H1 (cell line): ENCODE measurements at places on chromosomes 16 and 17. TPM values are rescaled to one million over a fixed set of nuclear protein-coding genes. Genes with fewer than 3 reads are reported as not detected.

- no peaks in the 10 kb centered on the region for H3K27me3 ChIP-seq
- H3K4me1 ChIP-seq = no peaks in the 10 kb centered on the region
- no peak overlapping the region for H3K4me3 ChIP-seq
- no peaks in the 10 kb centered on the region for H3K36me3 ChIP-seq
- no peak overlapping the region for H3K27ac ChIP-seq
Measured at GRCh38 chr17:66514227-66514806, 211.9 kb downstream of the PRKCA start.

GRCh38 chr17:70153210-70153609, 16.1 kb upstream of the KCNJ2 start:
- DNase-seq = no peak
- H3K4me1 ChIP-seq = no peaks in the 10 kb centered on the region
- H3K27me3 ChIP-seq = no peaks in the 10 kb centered on the region
- H3K27ac ChIP-seq = no peak overlapping the region
- H3K36me3 ChIP-seq = no peaks in the 10 kb centered on the region
- H3K4me3 ChIP-seq = no peak overlapping the region

DNA sequence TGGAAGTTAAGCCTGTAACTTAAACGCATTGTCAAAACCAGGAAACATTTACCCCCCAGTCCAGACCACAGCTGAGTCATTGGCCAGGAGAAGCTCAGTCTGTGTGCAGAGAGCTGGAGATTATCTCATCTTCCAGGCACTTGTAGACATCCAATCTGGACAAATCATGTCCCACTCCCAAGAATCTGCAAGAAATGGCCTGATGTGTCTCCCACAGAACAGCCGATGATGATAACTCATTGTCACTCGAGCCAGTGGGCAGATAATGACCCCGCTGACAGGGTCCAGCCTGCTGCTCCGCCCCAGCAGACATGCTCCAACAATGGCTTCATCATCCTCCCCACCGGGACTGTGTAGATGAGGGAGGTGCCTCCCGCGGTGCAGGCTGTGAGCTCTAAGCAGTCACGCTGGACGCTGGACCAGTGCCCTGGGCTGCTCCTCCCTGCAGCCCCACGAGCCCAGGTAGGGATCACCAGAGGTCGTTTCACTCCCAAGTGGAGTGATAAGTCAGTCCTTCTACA, 322.5 kb downstream of the C16orf95 start:
- DNase-seq = no peak
- H3K4me3 ChIP-seq = no peak overlapping the region
- no peak overlapping the region for H3K27ac ChIP-seq
- no peaks in the 10 kb centered on the region for H3K36me3 ChIP-seq

DNA sequence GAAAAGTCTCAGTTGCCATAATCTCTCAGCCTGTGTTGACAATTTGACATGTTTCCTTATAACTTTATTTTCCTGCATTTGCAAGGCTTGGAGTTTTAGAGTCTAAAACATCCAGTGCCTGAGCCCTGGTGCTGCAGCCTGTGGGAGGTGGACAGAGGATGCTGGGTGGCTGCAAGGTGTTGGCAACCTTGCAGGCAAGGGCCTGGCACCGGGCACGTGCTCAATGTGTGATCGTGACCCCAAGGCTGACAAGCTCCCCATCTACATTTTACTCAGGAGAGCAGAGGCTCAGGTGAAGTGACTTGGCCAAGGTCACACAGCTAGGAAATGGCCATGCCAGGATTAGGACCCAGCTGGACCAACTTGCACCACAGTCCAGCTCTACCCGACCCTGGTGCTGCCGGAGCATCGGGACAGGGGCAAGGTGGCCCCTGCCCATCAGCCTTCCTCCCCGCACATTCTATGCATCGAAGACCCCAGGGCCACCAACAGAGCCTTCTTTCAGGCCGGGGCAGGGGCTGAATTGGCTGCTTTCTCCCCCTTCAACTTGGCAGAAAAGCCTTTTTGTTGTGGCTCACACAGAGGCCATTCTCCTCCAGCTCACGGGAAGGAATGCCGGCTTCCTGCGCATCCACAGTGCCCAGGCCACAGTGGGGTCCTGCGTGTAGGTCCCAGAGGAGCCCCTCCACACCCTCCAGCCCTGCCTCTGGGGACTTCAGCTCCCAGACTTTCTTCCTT, 23.1 kb downstream of the MMP15 start:
- DNase-seq = peak; percentile 42
- H3K4me1 ChIP-seq = peaks cover 4% of the 10 kb centered on the region; the same call in 1 of the 2 replicates
- H3K4me3 ChIP-seq = no peak overlapping the region
- H3K36me3 ChIP-seq = 0 out of 2 replicates have a peak, but pooled peaks cover 6% of the 10 kb centered on the region

GRCh38 chr17:64992325-64992802, 64.2 kb downstream of the GNA13 start:
- no peak overlapping the region for H3K27ac ChIP-seq
- DNase-seq = no peak
- H3K4me1 ChIP-seq = no peaks in the 10 kb centered on the region

DNA sequence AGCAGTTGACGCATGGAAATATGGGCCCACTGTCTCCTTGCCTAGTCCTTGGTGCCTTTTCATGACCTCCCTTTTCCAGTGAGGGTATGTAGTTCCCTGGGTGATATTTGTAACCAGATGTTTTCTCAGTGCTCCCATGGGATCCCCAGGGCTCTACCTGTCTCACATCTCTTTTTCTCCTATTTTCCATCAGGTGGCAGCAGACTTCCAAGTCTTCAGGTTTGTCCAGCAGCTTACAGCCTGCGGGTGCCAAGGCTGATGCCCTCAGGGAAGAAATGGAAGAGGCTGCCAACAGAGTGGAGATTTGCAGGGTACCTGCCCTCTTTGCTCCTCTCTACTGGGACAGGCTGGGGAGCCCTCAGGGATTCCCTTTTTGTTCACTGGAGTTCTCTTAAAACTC, 89.1 kb downstream of the ELAC2 start:
- DNase-seq = no peak
- no peak overlapping the region for H3K27ac ChIP-seq
- H3K4me1 ChIP-seq = no peaks in the 10 kb centered on the region
- no peaks in the 10 kb centered on the region for H3K27me3 ChIP-seq

- H3K27ac ChIP-seq = no peak overlapping the region
- H3K27me3 ChIP-seq = peaks cover 39% of the 10 kb centered on the region
- peak; percentile 95 for DNase-seq
Measured at GRCh38 chr16:86563469-86564345, 2.9 kb upstream of the FOXC2 start.

- no peaks in the 10 kb centered on the region for H3K27me3 ChIP-seq
- no peaks in the 10 kb centered on the region for H3K36me3 ChIP-seq
- H3K4me1 ChIP-seq = no peaks in the 10 kb centered on the region
Measured at GRCh38 chr17:57699751-57700219, 45.3 kb downstream of the CCDC182 start.

DNA sequence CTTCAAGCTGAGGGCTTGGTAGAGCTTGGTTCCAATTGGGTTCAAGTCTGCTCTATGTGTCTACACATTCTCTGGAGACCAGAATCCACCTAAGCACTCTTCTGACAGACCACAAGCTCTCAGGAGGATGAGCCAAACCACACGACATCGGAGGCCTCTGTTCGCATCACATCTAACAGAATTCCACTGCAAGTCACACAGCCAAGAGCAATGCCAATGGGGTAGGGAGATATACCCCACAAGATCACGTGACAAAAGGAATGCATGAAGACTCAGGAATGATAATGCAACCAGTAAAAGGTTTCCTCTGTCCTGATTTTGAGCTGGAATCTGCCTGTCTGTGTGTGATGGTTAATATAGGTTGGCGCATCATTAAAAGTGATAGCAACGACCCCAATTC, 46.6 kb upstream of the RPL38 start:
- H3K36me3 ChIP-seq = no peaks in the 10 kb centered on the region
- H3K27me3 ChIP-seq = no peaks in the 10 kb centered on the region
- DNase-seq = peak; percentile 11
- no peaks in the 10 kb centered on the region for H3K4me1 ChIP-seq

GRCh38 chr16:84758627-84759026, 58.8 kb downstream of the USP10 start:
- peaks cover 19% of the 10 kb centered on the region for H3K36me3 ChIP-seq
- H3K4me3 ChIP-seq = no peak overlapping the region
- no peaks in the 10 kb centered on the region for H3K4me1 ChIP-seq
- H3K27me3 ChIP-seq = no peaks in the 10 kb centered on the region
- no peak overlapping the region for H3K27ac ChIP-seq

DNA sequence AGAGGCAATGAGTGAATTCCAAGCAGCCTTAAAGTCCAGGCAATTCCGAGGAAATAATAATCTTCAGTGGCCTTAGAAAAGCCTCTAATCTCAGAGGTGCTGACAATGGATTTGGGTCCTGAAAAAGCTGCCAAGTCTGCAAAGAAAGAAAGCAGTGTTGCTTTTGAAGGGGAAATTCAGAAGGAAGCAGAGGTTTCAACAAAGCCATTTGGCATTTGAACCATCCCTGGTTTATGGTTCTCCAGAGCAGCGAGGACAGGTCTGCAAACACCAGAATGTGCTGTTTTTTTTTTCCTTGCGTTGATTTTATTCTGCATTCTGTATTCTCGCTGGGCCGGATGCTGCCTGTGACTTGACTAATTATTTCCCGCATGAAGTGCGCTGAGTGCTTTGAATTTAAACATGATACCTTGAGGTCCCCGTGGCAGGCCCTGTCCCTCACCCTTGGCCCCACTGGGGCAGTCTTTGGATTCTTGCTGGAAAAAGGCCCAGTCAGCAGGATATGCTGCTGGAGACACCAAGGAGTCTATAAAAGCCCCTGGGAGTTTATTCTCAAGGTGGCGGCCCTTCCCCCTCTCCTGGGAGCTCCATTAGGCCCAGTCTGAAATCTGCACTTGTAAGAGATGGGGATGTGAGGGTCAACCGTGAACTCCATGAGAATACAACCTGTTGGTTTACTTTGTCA, 338.3 kb downstream of the HAPSTR1 start:
- H3K36me3 ChIP-seq = no peaks in the 10 kb centered on the region
- peaks cover 3% of the 10 kb centered on the region; the same call in 1 of the 2 replicates for H3K4me1 ChIP-seq
- H3K4me3 ChIP-seq = no peak overlapping the region
- no peaks in the 10 kb centered on the region; the same call in 1 of the 2 replicates for H3K27me3 ChIP-seq

GRCh38 chr16:82533189-82533588, 93.6 kb upstream of the CDH13 start:
- no peak for DNase-seq
- H3K27ac ChIP-seq = no peak overlapping the region
- no peaks in the 10 kb centered on the region for H3K4me1 ChIP-seq
- no peaks in the 10 kb centered on the region for H3K36me3 ChIP-seq

DNA sequence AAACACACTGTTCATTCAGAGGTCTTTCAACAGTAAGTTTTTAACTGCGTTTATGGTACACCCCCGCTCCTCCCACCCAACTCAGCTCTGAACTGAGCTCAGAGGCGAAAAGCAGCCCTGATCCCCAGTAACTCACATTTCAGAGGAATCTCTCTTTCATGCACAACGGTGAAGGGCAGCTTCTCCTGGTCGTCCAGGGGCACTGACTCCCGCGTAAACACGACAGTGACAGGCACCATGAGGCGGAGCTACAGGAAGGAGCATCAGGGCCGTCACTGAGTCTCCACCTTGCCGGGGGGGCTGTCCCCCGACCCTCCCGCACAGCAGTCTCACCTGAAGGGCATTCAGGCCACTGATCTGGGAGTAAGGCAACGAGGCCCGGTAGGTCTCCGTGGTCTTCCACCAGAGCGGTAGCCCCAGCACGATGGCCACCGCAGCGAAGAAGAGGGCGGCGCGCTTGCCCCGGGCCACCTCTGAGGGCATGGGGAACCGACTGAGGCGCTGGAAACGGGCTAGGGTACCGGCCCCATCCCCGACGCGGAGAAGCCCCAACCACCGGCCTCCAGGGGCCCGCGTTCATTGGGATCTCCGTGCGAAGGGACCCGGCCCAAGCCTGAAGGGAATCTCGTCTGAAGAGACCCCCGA, 486 bp downstream of the PIGS start:
- H3K27ac ChIP-seq = 0 out of 2 replicates have a peak overlapping the region, but pooled peaks have one; percentile 11
- H3K27me3 ChIP-seq = no peaks in the 10 kb centered on the region
- H3K4me1 ChIP-seq = peaks cover under 1% of the 10 kb centered on the region
- DNase-seq = peak; percentile 63
- peak overlapping the region; percentile 79 for H3K4me3 ChIP-seq
- H3K36me3 ChIP-seq = no peaks in the 10 kb centered on the region; the same call in 1 of the 2 replicates

The LUC7L3 gene
- 126 and 128 TPM in 2 replicates for total RNA-seq

The MAPT gene
- 1.7 and 2.4 TPM in 2 replicates for total RNA-seq

The KRTAP9-2 gene
- not detected in 2 replicates for total RNA-seq

The CNTNAP4 gene
- not detected in 2 replicates for total RNA-seq
